ENCODE measurements at places on chromosomes 4 and X.

DNA sequence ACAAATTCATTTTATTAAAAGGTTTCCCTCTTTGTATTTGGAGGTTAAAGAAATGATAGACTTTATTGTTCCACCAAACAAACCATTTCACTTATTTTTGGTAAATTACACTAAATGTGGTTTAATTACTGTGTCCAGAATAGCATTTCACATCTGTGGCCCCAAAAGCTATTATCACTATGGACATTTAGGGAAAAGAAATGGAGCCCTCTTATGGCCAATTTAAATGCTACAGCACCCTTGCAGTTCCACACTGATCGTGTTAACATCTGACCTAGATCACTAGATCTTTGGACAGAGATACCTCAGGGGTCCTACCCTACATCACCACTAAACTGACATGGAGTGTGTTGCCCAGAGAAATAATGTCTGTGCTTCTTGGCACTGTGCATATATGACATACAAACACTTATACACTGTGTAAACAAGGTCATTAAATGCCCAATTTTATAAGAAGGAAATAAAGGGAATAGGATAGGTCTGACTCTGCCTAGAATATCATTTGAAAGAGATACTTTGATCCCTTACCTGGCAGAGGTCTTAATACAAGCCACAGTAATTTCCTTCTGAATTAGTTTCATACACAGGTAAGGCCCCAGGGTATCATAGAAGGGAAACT, 163.9 kb downstream of the KDR start:
- no peak for DNase-seq

DNA sequence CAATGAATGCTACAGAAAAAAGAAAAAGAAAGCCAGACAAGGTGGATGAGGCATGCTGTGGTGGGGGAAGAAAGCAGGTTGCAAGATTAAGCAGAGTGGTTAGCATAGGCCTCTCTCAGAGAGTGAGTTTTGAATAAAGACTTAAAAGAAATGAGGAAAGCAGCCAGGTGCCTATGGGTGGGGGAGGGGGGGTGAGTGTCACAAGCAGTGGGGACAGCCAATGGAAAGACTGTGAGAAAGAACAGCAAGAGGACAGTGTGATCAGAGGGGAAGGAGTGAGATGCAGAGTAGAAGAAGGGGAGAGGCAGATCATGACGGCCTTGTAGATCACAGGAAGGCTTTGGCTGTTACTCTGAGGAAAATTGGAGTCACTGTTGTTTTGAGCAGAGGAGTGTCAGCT, 162.5 kb downstream of the SOX3 start:
- no peak for DNase-seq

GRCh38 chr4:18935659-18936345, 914.2 kb upstream of the LCORL start:
- DNase-seq: no peak

DNA sequence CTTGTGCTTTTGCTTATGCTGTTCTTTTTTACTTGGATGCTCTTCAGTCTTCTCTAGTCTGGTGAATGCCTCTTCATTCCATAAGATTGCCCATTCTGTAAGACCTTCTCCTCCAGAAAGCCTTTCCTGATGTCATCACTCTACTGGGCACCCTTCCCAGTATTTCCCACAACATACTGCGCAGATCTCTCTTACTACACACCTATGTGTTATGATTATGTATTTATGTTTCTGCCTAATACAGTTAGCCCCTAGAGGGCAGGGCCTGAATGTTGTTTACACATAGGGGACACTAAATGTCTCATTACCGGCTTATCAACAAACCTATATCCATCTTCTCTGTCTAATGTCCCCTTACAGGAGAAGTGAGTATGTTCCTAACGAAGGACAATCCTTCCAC, 21.1 kb downstream of the AIFM1 start:
- no peak for DNase-seq

DNA sequence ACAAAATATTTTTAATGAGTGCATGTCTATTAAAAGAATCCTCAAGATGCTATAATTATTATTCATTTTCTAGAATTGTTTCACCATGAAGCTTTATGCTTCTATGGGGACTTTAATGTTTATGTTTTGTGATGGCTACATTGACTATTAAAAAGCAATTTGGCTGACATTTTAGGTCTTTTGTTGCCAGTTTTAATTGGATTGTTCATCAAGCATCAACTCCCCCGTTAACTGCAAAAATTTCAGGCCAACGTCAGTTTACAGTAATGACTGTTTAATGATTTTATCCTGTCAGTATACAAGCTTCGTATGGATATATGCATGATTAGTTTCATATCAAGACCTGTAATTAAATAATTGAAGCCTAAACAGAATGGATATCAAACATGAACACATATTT, 422.8 kb downstream of the SH2D1A start:
- no peak for DNase-seq

Data from CD4-positive, alpha-beta T cell treated with Interleukin-1 beta for 1 hour (primary cell).